Pons (tissue), 1 donor: ENCODE measurements at places on chromosomes 4 and X.

DNA sequence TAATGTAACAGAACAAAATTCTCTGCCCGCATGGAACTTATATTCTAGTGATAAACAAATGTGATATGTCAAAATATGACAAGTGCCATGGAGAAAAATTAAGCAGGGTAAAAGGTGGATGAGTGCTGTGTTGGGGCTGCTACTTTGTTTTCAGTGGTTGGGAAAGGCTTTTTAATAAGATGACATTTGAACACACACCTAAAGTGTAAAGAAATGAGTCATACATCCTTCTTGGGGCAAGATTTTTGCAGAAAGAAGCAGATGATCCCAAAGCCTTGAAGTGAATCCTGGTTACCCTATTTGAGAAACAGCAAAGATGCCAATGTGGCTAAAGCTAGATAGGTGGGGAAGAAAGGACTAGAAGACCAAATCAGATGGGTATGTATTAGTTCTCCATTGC is 564.1 kb downstream of the INPP4B start:
- DNase-seq = no peak

- no peak for DNase-seq
Measured at GRCh38 chrX:25206778-25207177, 191.0 kb upstream of the ARX start.

- DNase-seq = no peak
Measured at GRCh38 chrX:7346021-7346420, 198.1 kb upstream of the PUDP start.

DNA sequence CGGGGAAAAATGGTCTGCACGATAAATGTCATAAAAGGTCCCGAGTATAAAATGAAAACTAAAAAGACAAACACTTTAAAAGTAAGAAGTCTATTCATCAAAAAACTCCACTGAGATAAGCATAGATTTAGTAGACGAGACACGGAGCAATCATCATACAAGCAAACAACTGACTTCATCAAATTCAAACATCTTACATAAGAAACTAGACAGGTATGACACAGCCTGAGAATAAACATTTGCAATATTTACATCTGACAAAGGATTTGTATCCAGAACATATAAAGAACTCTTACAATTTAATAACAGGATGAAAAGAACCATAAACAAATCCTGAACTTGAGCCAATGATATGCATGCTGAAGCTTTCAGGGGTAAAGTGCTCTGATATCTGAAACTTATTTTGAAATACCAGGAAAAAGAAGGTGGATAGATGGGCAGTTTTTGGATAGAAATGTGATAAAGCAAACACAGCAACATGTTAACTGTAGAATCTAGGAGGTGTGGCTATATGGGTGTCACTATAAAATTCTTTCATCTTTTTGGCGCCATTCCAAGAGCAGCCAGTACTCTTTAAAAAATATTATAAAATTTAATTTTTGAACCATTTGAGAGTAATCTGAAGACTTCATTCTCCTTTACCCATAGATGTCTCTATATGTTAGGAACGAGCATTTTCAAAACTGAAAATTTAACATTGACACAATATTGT is 12.0 kb downstream of the MPP1 start:
- no peak for DNase-seq

DNA sequence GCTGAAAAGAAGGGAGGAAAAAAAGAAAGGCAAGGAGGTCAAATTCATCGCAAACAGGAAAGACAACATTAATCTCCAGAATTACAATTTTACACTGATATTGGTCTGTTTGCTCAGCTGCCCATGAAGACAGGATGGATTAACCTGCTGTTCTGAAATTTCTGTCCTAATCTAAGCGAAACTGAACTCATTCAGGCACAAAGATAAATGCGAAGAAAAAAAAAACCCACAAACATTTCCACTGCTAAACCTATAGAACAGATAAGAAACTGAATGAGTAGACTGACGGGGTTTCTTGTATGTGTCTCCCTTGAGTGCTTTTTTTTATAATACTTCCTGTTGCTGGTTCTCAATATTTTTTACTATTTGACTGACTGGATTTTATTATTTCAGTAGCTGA is 251.8 kb upstream of the FTHL17 start:
- no peak for DNase-seq

- DNase-seq = peak; percentile 58
Measured at GRCh38 chr4:184331268-184331995, 113.8 kb upstream of the ENPP6 start.

- DNase-seq = no peak
Measured at GRCh38 chr4:175411251-175411650, 400.8 kb downstream of the GPM6A start.

- no peak for DNase-seq
Measured at GRCh38 chr4:177728361-177729152, 286.3 kb upstream of the AGA start.

- no peak for DNase-seq
Measured at GRCh38 chr4:47790105-47790504, 47.8 kb downstream of the CORIN start.

- peak; percentile 1 for DNase-seq
Measured at GRCh38 chrX:37959212-37960021, 46.9 kb upstream of the SYTL5 start.

DNA sequence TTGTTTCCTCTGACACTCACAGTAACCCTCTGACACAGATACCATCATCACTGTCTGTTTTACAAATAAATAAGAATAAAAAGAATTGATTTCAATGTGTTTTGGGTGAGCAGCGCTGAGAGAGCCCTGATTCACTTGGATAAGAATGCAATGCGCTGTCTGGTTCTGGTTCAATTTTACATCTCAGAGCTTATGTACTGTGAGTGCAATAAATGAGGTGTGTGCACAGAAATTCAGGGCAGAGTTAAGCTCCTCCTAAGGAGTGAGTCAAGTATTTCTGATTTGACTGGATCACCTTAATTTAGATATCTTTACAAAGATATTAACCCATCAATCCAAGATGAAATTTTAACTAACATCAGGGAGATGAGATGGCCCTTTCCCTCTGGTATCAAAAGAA is 11.2 kb downstream of the FAM9C start:
- no peak for DNase-seq

GRCh38 chr4:56653461-56654237 is 27.4 kb downstream of the HOPX start:
- no peak for DNase-seq

DNA sequence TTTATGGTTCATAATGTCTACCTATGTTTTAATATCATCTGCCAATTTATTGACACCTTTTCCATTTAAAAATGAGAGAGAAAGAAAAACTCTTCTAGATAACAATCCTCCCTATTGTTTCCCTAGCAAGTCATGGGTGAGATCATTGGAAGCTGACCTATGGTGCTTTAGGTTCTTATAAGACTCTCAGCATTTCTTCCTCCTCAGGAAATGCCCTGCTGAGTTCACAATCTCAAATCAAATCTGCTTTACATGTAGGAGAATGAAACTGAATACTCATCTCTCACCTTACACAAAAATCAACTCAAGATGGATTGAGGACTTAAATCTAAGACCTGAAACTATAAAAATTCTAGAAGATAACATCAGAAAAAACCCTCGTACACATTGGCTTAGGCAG is 267.4 kb downstream of the RAPGEF2 start:
- DNase-seq = no peak

- DNase-seq = no peak
Measured at GRCh38 chrX:70087857-70088630, 25.8 kb downstream of the OTUD6A start.
